Stimulated activated CD4-positive, alpha-beta T cell treated with anti-CD3 and anti-CD28 coated beads, TNF-alpha, amount 100 ng/mL, for 48 hours (primary cell): ENCODE measurements at places on chromosomes 2 and 18.

DNA sequence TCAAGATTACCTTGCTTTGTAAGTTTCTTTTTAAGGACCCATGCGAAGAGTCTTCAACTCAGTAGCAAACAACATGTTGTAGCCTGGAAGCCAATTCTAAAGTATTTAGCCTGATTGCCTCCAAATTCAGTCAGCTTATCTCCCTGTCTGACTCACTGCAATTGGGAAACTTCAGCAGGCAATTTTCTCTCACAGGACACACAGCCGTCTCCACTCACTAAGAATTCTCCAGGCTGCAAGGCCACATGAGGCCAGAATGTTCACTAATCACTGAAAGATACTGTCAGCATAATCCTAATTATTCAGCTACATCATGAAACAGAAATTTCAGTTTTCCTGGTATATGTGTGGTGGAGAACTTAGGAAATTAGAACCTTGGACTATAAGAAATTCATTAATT, 78.1 kb upstream of the PDE1A start:
- no peak for DNase-seq

GRCh38 chr2:156907806-156908205, 349.7 kb upstream of the GALNT5 start:
- no peak for DNase-seq

DNA sequence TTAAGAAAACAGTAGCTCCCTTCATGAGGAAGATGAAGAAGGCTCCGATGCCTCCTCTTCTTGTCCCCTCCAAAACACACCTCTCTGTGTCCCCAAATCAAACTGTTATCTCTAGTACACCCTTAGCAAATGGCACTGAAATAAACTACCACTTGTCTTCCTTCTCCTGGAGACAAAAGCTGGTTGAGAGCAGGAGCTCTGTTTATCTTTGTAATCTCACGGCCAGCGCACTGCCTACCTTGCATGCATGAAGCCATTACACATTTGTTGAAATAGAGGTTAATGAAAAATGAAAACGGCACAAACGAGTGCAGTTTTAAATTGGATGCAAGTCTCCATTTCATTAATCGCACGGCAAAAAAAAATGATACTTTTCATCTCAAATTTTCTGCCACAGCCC, 113.7 kb downstream of the EPB41L3 start:
- DNase-seq: no peak

GRCh38 chr2:6394276-6394675, 471.4 kb downstream of the CMPK2 start:
- DNase-seq: no peak

GRCh38 chr2:162073888-162074631, at the start of gene DPP4:
Gene DPP4, minus strand, starts transcription at chr2:162074215. Its CDS starts 234 bp downstream, at chr2:162073981.
- DNase-seq: peak; percentile 51

DNA sequence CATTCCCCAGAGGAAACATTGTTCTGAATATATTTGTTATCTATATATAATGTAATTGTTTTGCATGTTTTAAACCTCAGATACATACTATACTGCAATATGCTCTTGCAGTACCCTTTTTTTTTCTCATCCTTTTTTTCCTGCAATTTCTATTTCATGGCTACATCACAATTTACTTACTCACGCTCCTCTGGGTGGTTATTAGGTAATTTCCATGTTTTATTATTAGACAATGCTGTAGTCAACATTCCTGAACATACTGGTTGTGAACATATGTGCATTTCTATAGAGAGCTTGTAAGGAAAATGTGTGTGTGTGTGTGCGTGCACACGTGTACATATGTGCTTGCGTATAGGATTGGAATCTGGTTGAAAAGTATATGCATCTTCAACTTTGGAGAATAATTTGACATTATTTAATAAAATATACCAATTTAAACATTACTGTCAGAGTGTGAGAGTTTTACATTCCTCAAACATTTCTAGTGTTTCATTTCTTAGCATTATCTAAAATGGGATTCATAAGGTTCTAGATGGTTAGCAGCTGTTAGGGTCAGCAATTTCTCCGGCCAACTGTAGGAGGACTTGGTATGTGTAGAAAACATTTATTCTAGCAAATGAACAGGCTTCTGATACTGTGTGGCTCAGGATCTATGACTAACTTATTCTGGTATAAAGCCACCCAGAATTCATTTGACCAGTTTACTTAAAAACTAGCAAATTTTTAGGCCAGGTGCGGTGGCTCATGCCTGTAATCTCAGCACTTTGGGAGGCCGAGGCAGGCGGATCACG, 22.4 kb downstream of the NCOA1 start:
- DNase-seq: no peak

DNA sequence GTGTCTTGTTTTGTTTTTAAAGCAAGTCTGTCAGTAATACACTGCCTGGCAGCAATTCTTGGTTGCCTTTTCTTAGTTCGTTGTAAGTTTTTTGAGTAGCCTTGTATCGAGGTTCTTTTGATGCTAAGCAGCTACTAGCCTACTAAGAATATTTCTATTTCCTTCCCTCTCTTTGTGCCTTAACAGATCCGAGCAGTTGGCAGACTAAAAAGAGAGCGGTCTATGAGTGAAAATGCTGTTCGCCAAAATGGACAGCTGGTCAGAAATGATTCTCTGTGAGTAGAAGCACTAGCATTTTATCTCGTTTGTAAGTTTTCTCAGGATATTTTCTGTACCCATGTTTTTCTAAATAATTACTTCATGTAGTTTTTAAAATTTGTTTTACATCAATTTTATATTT, 15.1 kb downstream of the MFF start:
- DNase-seq: no peak

- no peak for DNase-seq
Observed at GRCh38 chr2:65595630-65596029, 163.2 kb upstream of the SPRED2 start.

- DNase-seq: no peak
Observed at GRCh38 chr2:176117162-176117822, 714 bp downstream of the HOXD10 start.

DNA sequence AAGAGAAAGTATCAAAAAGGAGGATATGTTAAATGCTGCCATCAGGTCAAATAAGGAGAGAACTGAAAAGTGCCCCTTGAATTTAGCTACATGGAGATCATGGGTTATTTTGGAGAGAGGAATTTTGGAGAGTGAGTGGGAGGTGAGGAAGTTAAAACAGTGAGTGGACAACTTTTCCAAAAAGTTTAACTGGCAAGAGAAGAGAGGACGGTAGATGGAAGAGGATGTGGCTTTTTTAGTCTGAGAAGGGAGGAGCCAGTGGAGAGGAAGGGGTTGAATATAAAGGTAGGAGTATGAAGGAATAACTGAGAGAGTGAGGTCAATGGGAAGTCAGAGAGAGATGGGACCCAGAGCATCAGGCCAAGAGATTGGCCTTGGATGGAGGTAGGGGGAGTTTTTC, 62.5 kb upstream of the NFE2L2 start:
- DNase-seq: no peak

DNA sequence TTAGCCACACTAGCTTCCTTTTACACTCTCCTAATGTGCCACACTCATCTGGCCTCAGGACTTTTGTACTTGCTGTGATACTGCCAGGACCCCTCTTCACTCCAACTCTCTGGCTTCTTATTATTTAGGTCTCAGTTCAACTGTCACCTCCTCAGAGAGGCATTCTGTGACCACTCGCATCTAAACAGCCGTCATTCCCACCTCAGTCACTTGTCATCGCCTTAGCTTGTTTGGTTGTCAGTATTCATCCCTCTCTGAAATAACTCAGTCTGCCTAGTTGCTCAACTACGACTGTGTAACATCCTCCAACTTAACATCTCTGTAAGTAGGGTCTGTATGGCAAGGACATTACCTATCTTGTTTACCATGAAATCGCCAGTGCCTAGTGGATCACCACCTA, 27.2 kb downstream of the MGAT4A start:
- no peak for DNase-seq

DNA sequence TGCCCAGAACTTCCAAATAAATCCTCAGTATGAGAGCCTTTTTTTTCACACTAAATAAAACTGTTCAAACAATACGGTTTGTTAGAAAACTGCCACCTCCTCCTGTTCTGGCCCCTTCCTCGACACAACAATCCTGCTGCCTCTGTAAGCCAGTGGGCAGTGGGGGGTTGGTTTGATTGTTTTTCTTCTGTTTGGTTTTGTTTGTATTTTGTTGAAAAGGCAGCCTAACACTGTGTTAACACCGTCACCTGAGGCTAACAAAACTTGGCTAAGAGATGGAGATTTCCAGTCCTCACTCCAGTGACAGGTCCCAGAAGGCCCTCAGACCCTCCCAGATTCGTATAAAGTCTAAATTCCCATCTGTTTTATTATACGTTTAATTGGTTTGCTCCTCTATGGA, 402.1 kb downstream of the ZNF521 start:
- DNase-seq: no peak

GRCh38 chr2:171348056-171348455, 85.7 kb downstream of the METTL8 start:
- no peak for DNase-seq

DNA sequence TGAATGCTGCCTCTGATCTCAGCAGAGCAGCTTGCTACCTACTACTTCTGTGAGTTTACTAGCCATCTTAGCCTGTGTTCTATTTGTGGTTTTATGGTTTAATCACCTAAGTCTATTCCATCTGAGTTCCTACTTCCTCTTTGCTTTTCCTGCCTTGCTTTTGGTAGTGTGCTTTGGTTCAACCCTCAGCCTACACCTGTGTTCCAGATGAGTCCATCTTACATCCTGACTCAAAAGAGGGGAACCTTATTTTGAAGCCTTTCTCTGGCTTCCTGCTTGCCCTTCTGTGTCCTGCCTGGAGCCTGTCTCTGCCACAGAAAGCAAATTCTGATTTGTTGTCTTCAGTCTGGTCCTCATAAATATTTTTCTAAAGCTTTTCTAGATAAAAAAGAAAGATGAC, 530.3 kb upstream of the MEX3C start:
- no peak for DNase-seq

DNA sequence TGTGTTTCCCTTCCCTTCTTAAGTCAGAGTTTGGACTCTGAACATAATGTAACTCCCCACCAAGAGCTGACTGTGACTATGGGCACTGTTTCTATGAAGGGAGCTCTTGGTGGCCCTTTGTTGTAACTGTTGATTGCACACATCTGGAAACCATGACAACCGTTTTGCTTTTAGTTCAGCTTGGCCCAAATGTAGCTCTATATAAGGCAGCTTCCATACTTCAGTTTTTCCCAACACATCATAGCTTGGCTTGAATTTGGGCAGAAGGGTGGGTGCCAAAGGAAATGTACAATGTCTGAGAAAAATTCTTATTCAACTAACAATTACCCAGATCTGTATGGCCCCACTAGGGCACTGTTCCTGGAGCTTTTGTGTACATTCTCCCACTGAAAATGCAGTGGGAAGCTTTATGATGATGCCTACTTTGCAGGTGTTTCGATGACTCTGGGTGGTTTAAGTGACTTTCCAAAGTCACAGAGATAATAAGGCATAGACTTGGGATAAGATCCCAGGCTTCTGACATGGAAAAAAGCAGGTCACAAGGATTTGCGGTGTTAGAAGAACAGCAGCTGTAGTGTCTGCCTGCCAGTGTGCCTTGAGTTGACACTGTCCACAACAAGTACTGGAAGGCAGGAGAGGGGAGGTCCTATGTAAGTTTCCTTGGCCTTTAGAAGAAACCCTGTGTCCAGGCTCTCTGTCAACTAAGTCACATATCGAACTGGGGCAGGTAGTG, 2.4 kb upstream of the CETN1 start:
- no peak for DNase-seq

- no peak for DNase-seq
Observed at GRCh38 chr2:133139847-133140533, 428.3 kb downstream of the NCKAP5 start.

GRCh38 chr18:73791081-73791480, 356.6 kb downstream of the FBXO15 start:
- no peak for DNase-seq

GRCh38 chr2:35989040-35989439, 366.5 kb upstream of the CRIM1 start:
- DNase-seq: no peak

GRCh38 chr2:100818606-100819369, 1.2 kb upstream of the NPAS2 start:
- no peak for DNase-seq

DNA sequence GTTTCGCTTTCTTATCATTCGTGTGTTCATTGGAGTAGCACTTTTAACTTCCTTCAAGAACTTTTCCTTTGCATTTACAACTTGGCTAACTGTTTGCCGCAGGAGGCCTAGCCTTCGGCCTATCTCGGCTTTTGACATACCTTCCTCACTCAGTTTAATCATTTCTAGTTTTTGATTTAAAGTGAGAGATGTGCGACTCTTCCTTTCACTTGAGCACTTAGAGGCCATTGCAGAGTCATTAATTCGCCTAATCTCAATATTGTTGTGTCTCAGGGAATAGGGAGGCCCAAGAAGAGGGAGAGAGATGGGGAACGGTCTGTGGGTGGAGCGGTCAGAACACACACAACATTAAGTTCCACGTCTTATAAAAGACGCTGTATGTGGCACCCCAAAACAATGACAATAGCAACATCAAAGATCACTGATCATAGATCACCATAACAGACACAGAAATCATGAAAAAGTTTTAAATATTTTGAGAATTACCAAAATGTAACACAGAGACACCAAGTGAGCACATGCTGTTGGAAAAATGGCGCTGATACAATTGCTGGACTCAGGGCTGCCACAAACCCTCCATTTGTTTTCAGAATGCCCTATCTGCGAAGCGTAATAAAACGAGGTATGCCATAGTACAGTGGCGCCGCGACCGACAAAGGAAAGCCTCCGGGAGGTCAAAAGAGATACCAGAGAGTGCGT, 553 bp downstream of the TIGD1 start:
- no peak for DNase-seq

GRCh38 chr2:65541773-65542172, 109.4 kb upstream of the SPRED2 start:
- no peak for DNase-seq

DNA sequence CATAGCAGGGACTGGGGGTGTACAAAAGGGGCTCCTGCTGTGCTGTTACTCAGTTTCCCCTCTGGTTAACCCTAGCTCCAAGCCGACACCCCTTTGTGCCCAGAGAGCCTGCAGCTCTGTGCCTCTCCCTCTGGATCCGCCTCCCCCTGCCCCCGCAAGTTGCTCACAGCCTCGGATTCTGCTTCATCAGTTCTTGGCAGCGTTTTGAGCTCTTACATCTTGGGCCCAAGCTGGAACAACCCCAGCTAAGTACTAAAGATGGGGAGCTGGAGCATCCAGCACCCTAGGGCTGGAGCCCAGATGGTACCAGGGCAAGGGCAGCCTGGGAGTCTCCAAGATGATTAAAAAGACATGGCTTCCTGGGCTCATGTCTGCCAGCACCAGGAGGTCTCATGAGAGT, 40.7 kb downstream of the POMC start:
- DNase-seq: no peak

- DNase-seq: no peak
Observed at GRCh38 chr2:237156857-237157779, 71.4 kb downstream of the COPS8 start.

DNA sequence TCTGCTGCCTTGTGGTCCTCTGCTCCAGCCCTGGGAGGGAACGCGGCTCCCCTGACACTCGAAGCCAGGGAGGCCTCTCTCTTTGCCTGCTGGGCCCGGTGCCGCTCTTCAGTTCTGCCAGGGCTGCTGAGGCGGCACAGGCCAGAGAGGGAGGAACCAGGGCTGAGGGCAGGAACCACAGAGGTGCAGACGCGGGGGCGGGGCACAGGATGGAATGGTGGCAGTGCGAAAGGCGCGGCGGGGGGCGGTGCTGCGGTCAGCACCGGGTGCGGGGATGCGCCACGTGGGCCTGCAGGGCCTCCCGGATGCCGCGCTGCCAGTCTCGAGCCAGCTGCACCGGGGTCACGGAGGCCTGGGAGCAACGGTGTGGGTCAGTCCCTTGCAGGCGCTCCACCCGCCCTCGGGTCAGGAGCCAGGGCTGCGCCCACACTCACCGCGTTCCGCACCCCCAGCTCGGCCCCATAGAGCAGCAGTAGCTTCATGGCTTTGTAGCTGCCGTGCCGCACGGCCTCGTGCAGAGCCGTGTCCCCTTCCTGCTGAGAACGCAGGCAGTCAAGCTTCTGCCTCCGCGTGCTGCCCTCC, 4.4 kb downstream of the ANKRD23 start:
- DNase-seq: peak; percentile 75
